Stomach (tissue), 19 donors: ENCODE measurements at places on chromosomes 4 and X.

- peak; percentile 14 for DNase-seq
Measured at GRCh38 chrX:17944833-17945497, 83.9 kb upstream of the RAI2 start.

- DNase-seq: no peak
Measured at GRCh38 chrX:153426204-153426603, 14.9 kb downstream of the ZFP92 start.

DNA sequence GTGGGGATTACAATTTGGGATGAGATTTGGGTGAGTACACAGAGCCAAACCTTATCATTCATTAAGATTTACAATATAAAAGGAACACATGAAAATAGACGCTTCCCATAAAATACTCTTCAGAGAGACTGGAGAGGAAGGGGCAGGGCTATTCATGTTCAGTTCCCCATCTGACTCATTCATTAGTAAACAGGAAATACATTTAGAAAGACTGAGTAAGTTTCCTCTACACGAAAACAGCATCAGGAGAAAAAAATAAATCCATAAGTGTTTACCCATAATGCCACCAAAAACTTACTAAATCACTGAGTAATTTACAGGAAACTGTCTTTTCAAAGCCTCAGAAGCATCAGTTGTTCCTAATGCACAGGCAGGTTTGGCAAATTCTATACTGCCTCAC, 255.4 kb upstream of the CXorf51A start:
- no peak for DNase-seq

GRCh38 chr4:143384381-143384994, 47.8 kb downstream of the GAB1 start:
- DNase-seq: no peak

DNA sequence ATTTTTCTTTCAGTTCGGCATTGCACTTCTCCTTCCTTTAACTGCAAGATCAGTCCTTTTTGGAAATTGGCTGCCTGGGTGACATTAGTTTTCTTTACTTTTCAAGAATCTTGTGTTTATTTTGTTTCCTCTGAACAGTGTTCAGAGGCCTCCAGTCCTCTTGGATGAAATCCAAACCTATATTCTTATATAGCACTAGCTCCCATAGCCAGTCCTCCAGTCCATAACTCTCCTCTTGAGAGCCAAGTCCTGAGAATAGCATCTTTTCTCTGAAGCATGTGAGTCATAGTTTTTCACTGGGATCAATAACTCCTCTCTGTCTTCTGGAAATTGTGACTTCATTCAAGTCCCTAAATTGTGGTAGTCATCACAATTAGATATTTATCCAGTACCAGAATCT, 357.5 kb downstream of the RAPGEF2 start:
- DNase-seq: peak; percentile 18
